ENCODE measurements at places on chromosomes 5 and 9. TPM values are rescaled to one million over a fixed set of nuclear protein-coding genes. Genes with fewer than 3 reads are reported as not detected.
A peak's percentile ranks its signal among the peaks of the same experiment; 100 is the strongest.

DNA sequence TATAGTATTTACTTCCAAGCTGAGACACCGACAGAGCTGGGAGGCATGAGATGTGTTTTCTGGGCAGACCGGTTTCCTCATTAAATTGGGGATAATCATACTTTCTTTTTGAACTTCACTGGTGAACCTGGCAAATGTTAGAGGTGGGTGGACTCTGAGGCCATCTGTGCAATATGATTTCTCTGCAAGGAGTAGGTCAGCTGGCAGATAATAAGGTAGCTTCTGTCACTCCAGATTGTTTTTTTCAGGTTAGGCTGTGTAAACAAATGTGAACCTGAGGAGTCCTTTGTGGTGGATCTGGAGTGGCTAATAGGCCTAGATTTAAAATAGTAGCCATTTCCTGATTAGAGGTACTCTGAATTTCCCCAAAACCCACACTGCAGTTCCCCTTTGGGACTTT is 75.4 kb upstream of the S1PR3 start:
- no peak for DNase-seq

The FCN2 gene
- total RNA-seq = not detected

DNA sequence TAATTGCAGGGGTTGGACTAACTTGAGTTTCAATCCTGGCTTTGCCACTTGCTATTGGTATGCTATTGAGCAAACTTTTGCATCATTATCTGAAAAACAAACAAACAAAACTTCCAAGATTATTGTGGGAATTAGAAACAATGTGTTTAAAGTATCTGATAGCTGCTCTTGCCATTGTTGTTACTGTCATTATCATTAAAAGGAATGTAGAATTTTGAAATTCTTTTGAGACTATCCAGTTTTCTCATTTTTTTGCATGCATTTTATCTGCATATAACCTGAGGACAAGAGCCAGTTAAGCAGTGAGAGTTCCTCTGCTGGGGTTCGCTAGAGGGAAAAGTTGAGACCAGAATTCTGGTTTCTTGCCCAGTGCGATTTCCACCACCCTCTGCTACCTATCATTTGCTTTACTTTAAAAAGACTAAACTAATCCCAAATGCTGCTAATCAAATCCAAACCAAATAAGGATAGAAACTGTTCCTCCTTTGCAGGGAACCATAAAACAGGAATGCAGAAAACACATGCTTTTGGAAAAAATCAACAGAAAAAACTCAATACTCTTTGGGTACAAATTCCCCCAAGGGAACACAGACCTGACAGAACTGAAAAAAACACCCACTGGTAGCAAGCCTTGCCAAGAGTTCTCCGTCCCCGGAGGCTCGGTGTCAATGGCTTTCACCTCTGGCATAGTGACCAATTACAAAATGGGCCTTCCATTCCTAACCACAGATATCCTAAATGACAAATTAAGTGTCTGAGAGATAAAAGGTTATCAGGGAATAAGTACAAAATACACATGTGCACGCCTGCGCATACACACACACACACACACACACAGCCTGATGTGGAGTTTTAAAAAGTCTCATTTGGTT is 373.7 kb downstream of the ARL15 start:
- peak; percentile 59 for DNase-seq

The SLC1A3 gene
- total RNA-seq = 4.9 TPM

- no peak for DNase-seq
Measured at GRCh38 chr5:146586752-146587151, 70.8 kb upstream of the GPR151 start.

The CHSY3 gene
- 6.7 TPM for total RNA-seq

DNA sequence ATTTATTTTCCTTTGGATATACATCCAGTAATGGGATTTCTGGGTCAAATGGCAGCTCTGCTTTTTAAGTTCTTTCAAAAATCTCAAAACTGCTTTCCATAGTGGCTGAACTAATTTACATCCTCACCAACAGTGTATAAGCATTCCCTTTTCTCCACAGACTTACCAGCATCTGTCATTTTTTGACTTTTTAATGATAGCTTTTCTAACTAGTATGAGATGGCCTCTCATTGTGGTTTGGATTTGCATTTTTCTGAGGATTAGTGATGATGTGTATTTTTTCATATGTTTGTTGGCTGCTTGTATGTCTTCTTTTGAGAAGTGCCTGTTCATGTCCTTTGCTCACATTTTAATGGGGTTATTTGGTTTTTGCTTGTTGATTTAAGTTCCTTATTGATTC is 90.0 kb upstream of the HMHB1 start:
- no peak for DNase-seq

The ISCA1 gene
- total RNA-seq = 47.1 TPM

The SLC4A9 gene
- total RNA-seq = not detected

All from cardiac muscle cell (in vitro differentiated cells and primary cell).